ENCODE measurements at places on chromosomes 3 and 15. TPM values are rescaled to one million over a fixed set of nuclear protein-coding genes. Genes with fewer than 3 reads are reported as not detected.
A peak's percentile ranks its signal among the peaks of the same experiment; 100 is the strongest.

EDEM1 gene
- 39.4 TPM for total RNA-seq

VILL gene
- 0.44 TPM for total RNA-seq

CAMK1 gene
- total RNA-seq = 36.6 TPM

DNA sequence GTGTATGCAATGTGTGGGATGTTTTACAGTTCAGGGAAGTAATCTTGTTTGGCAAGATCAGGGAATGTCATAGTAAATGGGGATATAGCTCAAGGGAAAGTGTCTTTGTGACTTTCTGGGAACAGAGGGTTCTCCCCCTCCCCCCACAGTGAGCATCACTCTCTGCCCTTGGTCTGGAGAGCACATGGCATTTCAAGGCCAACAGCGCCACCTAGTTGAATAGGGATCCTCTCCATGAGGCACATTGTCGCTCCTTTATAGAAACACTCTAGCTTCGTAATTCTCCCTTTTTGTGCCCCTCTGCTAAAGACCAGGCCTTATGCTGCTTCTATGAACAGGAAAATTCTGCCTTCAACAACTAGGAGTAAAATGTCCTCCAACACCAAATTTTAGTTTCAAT is 37.1 kb upstream of the ARNT2 start:
- DNase-seq = peak; percentile 24

GRCh38 chr15:33188641-33189257 is 5.8 kb downstream of the FMN1 start:
- DNase-seq = no peak

GRCh38 chr3:144754076-144754783 is 782.6 kb downstream of the DIPK2A start:
- no peak for DNase-seq

DNA sequence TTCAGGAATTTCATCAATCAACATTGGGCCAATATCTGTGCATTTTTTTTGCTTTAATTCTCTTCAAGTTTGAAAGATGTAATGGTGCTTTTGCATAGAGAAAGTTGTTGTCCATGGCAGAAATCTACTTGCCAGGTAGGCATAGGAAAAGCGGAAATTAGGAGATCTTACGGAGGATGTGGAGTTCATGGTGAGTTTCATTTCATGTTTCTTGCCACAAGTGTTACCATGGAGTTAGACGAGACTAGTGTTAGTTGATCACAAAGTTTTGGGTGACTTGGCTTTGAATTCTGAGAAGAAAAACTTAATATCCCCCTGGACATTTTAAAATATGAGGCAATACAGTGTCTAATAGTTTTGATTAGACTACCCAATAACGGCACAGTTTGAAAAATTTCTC is 1.0 kb upstream of the P2RY13 start:
- no peak for DNase-seq

DNA sequence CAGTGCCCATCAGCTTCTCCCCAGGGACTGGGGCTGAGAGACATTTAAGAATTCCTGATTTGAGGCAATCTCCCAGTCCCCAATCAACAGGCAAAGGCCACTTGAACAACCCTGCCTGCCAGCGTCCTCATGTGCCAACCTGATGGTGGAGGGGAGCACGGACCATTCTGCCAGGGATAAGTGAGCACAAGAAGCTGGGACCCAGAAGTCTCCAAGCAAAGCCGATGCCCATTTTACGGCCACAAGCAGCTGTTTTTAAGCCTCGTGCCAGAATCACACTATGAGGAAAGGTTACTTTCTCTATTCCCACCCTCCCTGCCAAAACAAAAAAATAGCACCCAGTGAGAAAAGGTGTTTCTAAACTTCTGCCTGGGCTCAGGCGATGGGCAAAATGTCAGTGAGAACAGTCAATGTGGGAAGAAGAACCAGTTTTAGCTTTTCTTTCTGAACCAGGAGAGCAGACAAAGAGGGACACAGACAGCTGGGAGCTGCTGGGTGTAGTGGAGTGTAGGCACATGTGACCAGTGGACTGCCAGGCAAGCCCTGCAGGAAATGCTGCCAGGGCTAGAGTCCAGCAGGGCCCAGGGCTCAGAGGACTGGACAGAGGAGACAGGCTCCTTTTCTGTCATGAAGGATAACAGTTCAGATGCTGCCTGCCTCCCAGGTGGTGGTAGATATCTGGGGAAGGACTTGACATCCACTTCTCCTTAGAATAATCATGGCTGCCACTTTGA is 57.7 kb downstream of the ATP2B2 start:
- no peak for DNase-seq

- peak; percentile 58 for DNase-seq
Observed at GRCh38 chr15:91572110-91572509, 281.4 kb upstream of the SLCO3A1 start.

DNA sequence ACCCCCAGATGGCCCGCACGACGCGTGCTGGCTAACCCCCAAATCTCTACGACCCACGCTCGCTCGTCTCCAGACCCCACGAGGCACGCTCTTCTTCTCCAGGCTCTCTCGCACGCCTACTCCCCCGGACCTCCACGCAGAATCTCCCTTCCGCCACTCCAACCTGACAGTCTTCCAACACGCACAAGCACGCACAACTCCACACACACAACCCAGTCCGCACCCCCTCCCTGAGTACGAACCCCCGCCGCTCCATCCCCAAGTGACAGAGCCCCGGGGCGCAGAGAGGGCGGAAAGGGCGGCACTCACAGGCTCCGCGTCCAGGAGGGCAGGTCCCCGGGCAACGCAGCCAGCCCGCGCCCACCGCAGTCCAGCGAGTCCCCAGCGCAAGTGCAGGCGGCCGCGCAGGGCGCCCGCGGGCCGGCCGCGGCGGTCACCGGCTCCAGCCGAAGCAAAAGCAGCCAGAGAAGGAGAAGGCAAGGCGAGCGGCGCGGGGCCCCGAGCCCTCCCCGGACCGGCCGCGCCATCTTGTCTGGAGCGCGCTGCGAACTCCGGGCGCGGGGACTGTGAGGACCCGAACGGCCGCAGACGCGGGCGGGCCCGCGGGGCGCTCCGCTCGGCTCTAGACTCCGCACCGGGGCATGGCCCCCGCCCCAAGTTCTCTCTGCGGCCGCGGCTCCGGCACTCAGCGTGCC is 794 bp downstream of the LRIG1 start:
- DNase-seq = no peak

DNA sequence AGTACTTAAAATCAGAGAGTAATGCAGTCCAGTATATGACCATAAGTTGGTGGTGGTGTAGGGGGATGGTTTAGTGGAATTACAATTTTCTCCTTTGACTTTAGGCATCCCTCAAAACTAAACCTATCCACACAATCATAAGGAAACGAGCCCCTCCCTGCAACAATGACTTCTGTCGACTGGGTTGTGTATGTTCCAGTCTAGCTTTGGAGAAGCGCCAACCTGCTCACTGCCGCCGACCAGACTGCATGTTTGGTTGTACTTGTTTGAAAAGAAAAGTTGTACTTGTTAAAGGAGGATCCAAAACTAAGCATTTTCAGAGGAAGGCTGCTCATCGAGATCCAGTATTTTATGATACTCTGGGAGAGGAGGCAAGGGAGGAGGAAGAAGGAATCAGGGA is 52.8 kb downstream of the MGA start:
- DNase-seq = no peak

GRCh38 chr15:93954985-93955571 is 276.3 kb upstream of the MCTP2 start:
- no peak for DNase-seq

- peak; percentile 94 for DNase-seq
Observed at GRCh38 chr3:197487911-197488391, 67.8 kb downstream of the BDH1 start.

RAMAC gene
- total RNA-seq = 43.8 TPM

RTP3 gene
- not detected for total RNA-seq

GRCh38 chr3:189659571-189659970 is 28.4 kb downstream of the TP63 start:
- DNase-seq = no peak

DNA sequence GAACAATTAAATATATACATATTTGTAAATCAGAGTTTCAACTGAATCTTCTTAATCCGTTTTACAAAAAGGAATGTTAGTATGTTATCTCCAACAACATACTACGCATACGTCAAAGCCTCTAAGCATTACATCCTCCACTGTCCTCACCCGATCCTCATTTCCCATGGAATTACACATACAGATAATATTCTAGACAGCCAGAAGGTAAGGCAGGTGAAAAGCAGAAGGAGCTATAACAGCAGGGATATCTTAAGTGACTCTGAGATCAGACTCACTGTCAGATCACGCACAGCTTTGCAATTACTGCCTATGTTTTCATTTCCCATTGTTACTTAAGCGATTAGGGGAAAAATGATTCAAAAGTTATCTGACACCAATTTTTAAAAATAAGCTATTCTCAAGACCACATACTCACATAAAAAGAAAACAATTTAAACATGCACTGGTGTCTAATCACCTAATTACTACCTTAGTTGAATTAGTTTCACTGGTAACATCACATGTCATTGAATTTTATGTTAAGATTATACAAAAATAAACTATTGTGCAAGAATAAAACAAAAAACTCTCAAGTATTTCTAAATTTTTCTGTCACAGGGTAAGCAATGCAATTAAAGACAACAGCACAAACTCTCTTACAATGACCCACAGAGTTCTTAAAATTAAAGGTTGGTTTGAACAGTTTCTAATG is 92.8 kb downstream of the TBL1XR1 start:
- no peak for DNase-seq

GRCh38 chr15:95626501-95627361 is 703.8 kb upstream of the NR2F2 start:
- no peak for DNase-seq

- DNase-seq = no peak
Observed at GRCh38 chr15:81105545-81105944, 28.5 kb upstream of the CFAP161 start.

DNA sequence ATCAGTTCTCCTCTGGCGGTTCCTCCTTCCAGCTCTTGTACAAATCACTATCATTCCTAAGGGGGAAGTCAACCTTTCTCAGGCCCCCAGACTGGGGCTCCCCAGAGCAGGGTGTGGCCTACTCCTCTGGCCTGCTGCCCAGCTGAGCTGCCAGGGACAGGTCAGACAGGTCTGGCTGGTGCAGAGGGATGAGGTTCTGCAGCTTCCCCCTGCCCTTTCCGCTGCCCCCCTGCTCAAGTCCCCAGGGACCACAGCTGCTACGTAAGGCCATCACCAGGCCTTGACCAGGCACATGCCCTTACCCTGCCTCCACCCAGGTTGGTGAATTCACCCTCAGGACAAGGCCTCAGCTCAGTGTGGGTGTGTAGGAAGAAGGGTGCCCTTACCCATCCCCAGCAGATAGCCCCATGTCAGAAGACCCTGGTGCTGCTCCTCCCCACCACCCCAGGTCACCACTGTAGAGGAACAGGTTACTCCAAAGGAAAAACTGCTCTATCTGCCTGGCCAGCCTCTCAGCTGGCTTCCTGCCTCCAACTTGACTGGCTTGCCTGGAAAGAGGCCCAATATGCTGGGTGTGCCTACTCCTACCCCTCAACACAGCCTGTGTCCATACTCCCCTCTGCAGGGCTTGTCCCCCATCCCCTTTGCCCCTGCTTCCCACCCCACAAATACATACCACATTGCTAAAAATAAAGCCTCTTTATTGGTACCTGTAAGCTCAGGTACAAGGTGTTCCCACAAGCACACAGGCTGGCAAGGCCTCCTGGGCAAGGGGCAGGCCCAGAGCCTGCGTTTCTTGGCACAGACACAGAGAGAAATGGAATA is 12.0 kb downstream of the CSRNP1 start:
- peak; percentile 93 for DNase-seq

CHP1 gene
- 62.2 TPM for total RNA-seq

ROPN1B gene
- total RNA-seq = 0.18 TPM

LMCD1 gene
- 8.2 TPM for total RNA-seq

- no peak for DNase-seq
Observed at GRCh38 chr3:38457111-38458003, 3.7 kb downstream of the ACVR2B start.
